ENCODE measurements at places on chromosomes 13 and 19. TPM values are rescaled to one million over a fixed set of nuclear protein-coding genes. Genes with fewer than 3 reads are reported as not detected.

The TMEM145 gene
- polyA plus RNA-seq, result 0.41 TPM

The MAMSTR gene
- 4.0 TPM for polyA plus RNA-seq

The DNMT1 gene
- polyA plus RNA-seq, result 19.3 TPM

The KRTDAP gene
- polyA plus RNA-seq, result 0.29 TPM

The NCAN gene
- polyA plus RNA-seq, result not detected

The F2RL3 gene
- 3.0 TPM for polyA plus RNA-seq

The C3 gene
- 273 TPM for polyA plus RNA-seq

The CDX2 gene
- polyA plus RNA-seq, result not detected

The ACP5 gene
- polyA plus RNA-seq, result 3.8 TPM

The C1QTNF9B gene
- polyA plus RNA-seq, result 1.2 TPM

The ZNF569 gene
- 3.5 TPM for polyA plus RNA-seq

The LILRB5 gene
- 6.0 TPM for polyA plus RNA-seq

The RDH8 gene
- polyA plus RNA-seq, result not detected

The PINLYP gene
- polyA plus RNA-seq, result 9.8 TPM

The LRP3 gene
- polyA plus RNA-seq, result 13.2 TPM

The EPSTI1 gene
- polyA plus RNA-seq, result 1.8 TPM

The GRK1 gene
- polyA plus RNA-seq, result 0.43 TPM

The ACER1 gene
- polyA plus RNA-seq, result not detected

The SOHLH2 gene
- 0.34 TPM for polyA plus RNA-seq

The LIM2 gene
- not detected for polyA plus RNA-seq

The PODNL1 gene
- 1.9 TPM for polyA plus RNA-seq
